ENCODE measurements at places on chromosomes 12 and 14.

DNA sequence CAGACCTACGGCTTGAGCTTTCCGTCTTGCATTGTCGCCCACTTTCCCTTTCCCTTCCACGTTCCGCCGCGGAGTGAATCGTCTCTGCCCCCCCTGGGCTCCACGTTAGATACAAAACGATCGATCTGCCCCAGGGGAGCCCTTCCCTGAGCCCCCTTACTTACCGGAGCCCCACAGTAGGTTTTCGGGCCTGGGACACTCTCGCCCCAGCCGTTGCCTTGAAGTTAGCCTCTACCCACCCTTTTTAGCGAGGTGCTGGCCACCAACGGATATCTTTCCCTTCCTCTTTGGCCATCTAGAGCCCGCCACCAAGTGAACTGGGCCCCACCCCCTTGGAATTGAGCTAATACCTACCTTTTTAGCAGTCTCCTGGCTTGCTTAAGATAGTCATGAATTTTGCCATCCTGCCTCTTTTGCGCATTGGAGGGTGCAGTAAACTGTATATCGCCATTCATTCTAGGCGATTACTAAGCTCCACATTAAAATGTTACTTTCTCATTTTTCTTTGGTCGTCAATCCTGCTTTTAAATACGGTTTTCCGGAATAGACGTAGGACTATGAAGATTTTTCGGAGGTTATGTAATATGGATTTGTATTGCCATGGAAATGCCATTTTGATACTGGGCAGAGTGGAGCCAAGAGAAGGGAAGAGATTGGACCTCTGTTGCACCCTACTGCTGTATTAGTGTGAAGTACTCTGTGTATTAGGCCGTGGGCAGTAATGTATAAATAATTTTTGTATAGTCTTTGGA, 764 bp downstream of the RBM25 start:
- no peak for DNase-seq

- peak; percentile 64 for DNase-seq
These were observed 28.0 kb downstream of the NELL2 start for GRCh38 chr12:44847888-44848702.

GRCh38 chr12:48779869-48780268, 9.0 kb downstream of the ADCY6 start:
- no peak for DNase-seq

DNA sequence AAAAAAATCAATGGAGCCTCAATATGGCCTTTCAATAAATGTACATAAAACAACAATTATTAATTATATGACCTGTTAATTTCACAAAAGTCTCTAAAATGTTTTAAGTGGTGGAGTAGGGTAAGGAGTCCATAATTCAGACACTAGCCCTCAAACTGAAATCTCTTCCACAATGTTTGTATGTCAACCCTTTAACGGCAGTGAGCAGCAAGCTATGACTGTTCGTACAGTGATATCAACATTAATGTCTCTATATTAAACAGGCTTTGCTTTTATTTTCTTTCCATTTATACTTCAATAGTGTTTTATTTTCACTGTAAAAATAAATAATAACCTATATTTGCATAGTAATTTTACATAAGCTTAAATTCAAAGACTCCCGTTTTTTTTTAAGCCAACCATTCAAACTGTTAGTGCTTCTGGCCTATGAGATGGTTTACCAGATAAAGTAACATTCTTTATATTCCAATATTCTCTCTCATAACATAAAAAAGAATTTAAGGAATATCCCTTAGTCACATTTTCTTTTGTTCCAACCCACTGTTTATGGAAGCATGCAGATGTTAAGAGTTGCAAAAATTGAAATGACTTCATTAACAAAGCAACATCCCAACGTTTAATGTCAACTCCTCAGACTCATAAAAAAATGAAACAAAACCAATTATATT, 2.3 kb downstream of the CDK17 start:
- DNase-seq, result no peak

GRCh38 chr12:120710031-120710804, at the start of gene UNC119B:
Gene UNC119B (plus strand): TSS chr12:120710458. CDS start chr12:120710475, 17 bp downstream.
- DNase-seq, result no peak

GRCh38 chr12:106345746-106346145, 11.8 kb upstream of the POLR3B start:
- no peak for DNase-seq

GRCh38 chr12:128791395-128792322, 32.1 kb downstream of the SLC15A4 start:
- DNase-seq, result no peak

- no peak for DNase-seq
These were observed 258.4 kb upstream of the HMGA2 start for GRCh38 chr12:65565601-65566560.

- no peak for DNase-seq
These were observed 1258.0 kb downstream of the FSCB start for GRCh38 chr14:43249116-43249515.

DNA sequence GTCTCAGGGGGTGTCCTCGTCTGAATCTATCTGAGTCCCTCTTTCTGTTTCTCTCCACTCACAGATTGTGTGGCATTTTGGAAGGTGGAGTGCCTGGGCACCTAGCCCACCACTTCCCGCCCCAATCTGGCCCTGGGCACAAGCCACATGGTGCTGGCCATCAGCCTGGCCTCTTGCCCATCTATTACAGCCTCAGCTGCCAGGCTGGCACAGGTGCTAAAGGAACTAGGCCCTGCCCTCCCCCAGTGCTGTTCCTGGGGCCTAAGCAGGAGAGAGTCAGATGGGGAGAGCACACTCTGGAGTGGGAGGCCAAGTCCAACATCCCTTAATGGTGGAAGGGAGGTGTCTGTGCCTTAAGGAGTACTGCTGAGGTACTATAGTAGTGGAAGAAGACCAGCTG, 8.3 kb upstream of the CALCOCO1 start:
- no peak for DNase-seq

DNA sequence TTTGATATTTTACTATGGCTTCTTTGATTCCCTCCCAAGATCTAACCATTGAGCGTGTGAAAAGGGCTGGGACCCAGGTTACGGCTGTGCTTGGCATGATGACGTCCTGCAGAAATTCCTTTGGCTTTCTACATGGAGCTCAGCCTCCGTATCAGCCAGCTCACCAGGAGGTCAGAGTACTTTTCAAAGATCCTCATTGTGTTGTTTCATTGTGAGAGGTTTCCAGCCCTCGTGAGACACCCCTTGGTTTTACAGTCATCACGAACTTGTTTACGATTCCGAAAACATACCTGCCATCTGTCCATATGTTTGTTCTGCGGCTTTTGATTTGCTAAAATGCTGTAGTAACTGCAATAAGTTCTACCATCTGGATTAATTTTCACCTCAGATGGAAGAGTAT, 453.1 kb downstream of the TMEM121 start:
- DNase-seq, result no peak

- DNase-seq, result no peak
These were observed 205.8 kb upstream of the SLC38A2 start for GRCh38 chr12:46578190-46578982.

- DNase-seq, result no peak
These were observed 795.4 kb upstream of the MGAT4C start for GRCh38 chr12:87051621-87052020.

DNA sequence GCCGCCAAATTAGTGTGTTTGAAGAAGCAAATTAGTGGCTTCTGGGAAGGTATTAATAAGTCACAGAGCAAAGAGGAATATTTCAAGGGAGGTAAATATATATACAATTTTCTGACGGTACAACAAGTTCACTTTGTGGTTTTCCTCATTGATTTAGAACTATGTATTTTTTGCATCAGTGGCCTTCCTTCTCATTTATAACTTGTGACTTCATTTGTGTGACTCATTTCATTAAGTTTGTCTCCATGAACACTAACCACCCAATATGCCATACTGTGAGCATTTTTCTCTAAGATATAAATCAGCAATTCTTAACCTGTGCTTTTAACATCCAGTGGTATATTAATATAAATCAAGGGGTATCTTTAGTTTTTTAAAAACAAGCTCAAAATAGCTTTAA, 29.3 kb upstream of the ARHGAP5 start:
- no peak for DNase-seq

DNA sequence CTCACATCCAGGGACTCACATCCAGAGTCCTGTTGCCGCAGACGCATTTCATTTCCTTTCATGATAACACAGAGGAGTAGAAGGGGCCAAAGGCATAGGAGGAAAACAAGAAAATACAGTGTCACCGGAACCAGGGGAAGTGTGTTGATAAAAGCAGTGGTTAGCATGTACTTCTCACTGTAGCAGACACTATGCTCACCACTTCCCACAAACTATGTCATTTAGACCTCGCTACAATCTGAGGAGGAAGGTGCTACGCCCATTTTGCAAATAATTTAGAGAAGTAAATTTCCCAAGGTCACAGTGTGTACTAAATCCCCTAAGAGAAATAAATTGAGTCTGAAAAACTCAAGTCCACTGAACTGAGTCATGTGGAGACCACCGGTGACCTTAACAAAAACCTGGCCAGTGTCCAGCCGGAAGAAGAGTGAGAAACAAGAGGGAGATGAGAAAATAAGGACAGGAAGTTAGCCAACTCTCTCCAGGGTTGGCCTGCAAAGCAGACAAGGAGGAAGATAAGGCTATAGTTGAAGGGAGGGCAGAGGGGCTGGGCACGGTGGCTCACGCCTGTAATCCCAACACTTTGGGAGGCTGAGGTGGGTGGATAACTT, 25.8 kb upstream of the TMCC3 start:
- DNase-seq, result no peak

GRCh38 chr12:22631863-22632463, 7.0 kb downstream of the ETNK1 start:
- DNase-seq, result no peak

GRCh38 chr12:114924946-114925475, 241.0 kb upstream of the TBX3 start:
- DNase-seq, result no peak

GRCh38 chr14:100849115-100849781, 23.3 kb downstream of the MEG3 start:
- no peak for DNase-seq

DNA sequence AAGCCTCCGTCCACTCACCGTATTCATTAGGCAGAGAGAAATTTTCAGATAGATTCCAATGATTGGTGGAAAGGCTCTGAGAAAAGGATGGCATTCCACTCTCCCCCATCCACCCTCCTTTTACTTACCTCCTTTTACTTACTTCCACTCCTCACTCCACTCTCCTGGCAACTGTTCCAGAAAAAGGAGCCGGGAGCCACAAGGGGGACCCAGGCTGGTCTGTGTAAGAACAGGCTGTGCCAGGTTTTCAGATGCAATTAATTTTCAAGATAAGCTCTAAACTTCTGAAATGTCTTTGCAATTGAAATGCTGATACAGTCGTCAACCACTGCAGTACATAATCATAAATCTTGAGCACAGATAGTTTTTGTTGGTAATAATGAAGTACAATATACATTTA, 248.8 kb downstream of the ANO6 start:
- no peak for DNase-seq

GRCh38 chr12:100652488-100652887, 79.0 kb downstream of the GAS2L3 start:
- no peak for DNase-seq

DNA sequence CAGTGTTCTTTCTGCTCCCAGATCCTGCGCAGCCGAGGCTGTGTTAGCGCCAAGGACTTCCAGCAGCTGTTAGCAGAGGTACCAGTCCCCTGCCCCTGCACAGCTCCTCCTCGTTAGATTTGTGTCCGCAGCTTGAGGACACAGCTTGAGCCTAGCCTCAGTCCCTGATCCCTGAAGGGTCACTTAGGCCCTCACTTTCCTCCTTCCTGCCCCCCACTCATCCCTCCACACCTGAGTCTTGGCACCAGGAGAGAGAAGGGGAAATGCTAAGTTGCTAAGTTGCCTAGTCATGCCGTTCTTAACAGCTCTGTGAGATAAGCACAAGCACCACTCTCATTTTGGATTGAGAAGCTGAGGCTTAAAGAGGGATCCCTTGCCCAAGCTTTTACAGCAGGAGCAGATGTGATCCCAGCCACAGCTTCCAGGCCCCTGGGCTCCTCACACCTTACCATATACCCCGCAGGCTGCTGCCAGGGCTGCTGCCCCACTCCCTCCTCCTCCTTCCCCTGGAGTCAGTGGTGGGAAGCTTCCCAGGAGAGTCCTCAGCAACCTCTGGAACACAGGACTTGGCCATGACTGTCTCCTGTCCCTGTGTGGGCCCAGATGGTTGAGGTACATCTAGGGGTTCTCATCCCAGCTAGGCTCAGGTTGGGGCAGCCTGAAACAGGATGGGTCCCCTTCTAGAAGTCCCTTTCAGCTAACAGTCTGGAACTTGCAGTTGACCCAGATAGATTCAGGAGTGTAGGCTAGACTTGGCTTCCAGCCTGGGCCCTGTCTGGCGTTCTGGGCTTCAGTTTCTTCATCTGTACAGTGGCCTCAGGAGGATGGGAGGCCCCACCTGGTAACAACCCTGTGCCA, 975 bp downstream of the OGFOD2 start:
- DNase-seq, result no peak

DNA sequence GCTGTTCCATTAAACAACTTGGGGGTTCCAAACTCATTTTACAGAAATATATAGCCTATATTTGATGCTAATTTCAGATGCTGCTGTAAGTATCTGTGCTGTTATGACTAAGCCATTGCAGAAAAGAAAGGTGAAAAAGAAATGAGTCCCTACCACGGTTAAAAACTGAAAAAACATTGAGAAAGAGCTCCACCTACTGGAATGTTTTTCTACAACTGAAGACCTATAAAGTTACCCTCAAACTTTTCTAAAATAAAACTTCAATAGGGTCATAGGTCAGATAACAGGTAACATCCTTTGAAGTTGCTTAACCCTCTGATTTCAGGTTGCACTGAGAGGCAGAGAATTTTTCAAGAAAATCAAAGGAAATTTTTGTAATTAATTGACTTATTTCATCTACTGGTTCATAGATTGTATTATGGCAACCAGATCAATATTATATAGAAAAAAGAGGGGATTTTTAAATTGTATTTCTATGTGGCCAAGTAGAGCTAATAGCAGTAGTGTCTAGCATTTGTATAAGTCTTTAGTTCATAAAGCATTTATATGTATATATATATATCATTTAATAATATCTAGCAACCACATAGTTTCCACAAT, 279.9 kb downstream of the RPS29 start:
- no peak for DNase-seq

- DNase-seq, result no peak
These were observed 36.8 kb downstream of the DEGS2 start for GRCh38 chr14:100122481-100123223.

Measured in stimulated activated CD8-positive, alpha-beta memory T cell treated with anti-CD3 and anti-CD28 coated beads, Interleukin-7, amount 100 ng/mL, for 48 hours (primary cell).